ENCODE measurements at places on chromosomes 7 and 10. TPM values are rescaled to one million over a fixed set of nuclear protein-coding genes. Genes with fewer than 3 reads are reported as not detected.

DNA sequence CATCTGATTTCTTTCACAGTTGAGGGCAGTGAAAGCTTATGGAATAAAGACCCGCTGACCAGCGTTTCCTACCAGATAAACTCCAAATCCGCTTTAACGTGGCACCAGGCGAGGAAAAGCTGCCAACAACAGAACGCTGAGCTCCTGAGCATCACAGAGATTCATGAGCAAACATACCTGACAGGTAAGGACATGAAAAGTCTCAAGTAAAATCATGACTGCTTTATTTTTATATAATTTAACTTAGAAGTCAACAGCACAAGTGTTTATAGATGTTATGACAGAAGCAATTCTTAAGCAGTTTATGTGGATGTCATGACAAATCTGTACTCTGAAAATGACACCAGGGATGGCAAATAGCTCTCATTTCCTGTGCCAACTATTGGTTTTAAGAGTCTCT lies 24.5 kb downstream of the MRC1 start:
- no peak for DNase-seq

GRCh38 chr7:26556061-26556881 lies 264.6 kb downstream of the SNX10 start:
- DNase-seq, result no peak

DNA sequence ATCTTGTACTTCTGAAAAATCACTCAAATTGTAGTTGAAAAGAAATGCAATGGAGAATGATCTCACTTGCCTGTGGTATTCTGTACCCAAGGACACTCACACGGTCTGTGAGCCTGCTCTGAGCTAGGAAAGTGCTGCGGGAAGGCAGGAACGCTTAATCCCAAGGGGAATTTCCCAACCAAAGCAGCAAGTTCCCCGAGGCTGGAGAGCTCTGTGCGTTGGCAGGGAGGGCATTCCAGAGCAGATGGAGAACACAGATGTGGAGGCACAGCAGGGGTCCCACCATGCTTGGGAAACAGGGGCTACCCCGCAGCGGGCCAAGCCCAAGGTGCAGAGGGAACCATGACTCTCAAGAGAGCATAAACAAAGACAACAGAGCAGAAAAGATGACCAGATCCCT lies 13.6 kb downstream of the SVIL start:
- no peak for DNase-seq

GRCh38 chr7:114085592-114086501 lies 167.0 kb upstream of the PPP1R3A start:
- peak; percentile 82 for DNase-seq

DNA sequence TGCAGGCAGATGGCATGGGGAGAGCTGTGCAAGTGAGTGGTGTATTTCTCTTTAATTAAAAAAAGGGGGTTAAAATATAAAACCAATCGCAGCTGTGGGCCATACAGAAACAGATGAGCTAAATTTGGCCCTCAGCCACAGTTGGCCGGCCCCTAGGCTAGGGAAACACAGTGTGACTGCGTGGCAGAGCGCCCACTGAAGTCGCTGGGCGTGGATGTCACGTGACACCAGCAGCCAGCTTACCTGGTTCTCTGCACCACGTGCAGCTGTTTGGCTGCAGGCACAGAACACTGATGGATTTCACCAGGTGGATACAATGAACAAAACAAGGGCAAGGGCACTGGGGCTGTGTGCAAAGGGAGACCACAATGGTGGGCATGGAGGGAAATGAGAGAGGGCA lies 119.3 kb upstream of the ZNF746 start:
- DNase-seq, result no peak

DNA sequence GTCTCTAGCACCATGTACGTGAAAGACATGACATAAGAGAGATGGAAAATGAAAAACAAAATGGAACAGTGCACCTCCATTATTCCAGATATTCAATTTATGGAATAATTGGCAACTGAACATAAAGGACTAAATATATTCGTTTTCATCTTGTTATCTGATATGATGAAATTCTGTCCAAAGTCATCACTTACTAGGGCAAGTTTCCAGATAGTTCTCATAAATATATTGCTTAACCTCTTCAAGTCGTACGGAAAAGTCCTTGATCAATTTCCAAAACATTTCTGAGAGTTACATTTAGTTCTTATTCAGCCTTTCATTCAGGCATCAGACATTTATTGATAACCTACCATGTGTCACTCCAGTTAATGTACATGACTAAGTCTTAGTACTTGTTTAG lies 185.2 kb downstream of the HGF start:
- DNase-seq, result no peak

- no peak for DNase-seq
These were observed 287.6 kb upstream of the HGF start for GRCh38 chr7:82057476-82057875.

The GIMAP6 gene
- total RNA-seq, result not detected

GRCh38 chr7:130486114-130486953 lies 5.6 kb upstream of the MEST start:
- DNase-seq, result peak; percentile 83

- DNase-seq, result no peak
These were observed 43.4 kb upstream of the ADO start for GRCh38 chr10:62761115-62761514.

The PRR15 gene
- 64.9 TPM for total RNA-seq

The NKX2-3 gene
- not detected for total RNA-seq

The SEMA3E gene
- total RNA-seq, result 2.1 TPM

The IDI2 gene
- not detected for total RNA-seq

The ANXA8 gene
- 172 TPM for total RNA-seq

DNA sequence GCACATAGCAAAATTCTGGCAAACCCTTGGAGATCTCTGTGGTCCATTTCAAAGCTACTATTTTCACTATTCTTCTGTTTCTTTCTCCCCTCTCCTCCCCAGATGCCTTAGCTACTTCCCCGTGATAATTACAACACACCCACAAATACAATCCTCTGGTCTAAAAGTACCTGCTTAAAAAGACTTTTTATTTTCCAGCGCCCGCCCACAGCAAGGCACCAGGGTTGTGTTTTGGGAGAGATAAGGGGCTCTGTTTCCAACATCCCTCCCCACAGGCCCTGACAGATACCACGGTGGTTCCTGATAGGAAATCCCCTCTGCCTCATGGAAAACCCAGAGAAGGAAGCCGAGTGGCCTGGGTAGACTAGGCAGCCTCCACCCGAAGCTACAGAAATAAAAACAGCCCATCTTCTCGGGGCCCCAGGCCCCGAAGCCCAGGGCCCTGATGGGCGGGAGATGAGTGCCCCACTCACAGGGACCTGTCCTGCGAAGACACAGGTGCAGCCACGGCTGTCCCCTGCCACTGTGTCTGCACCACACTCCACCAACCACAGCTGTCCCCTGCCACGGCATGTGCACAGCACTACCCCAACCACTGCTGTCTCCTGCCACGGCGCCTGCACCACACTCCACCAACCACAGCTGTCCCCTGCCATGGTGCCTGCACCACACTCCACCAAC lies 19.7 kb downstream of the CALML5 start:
- no peak for DNase-seq

The AKR1C3 gene
- 1,870 TPM for total RNA-seq

DNA sequence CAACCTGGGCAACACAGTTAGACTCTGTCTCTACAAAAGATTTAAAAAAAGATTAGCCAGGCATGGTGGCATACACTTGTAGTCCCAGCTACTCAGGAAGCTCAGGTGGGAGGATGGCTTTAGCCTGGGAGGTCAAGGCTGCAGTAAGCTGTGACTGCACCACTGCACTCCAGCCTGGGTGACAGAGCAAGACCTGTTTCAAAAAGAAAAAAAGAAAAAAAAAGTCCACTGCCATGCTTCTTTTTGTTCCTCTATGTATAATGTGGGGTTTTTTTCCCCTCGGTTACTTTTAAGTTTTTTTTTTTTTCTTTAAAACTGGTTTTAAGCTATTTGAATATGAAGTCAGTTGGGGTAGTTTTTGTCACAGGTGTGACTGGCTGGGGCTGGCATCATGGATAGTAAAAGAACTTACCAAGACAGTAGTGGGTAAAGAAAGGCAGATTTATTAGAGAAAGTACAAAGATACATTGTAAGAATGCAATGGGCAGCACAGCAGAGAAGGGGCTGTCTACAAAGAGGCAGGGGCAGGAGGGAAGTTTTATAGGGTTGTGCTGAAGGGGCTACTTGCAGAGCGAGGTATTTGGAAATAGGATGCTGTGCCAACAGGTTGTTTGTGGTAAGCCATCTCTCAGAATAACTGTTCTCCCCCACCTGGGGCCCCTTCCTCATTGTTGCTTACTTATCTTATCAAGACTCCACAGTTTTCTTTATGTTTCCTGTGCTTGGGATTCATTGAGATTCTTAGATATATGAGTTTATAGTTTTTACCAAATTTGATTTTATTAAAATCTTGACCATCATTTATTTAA lies 177.3 kb downstream of the PHTF2 start:
- DNase-seq, result no peak

GRCh38 chr10:621981-622740 lies 67.3 kb downstream of the DIP2C start:
- DNase-seq, result no peak

The UNCX gene
- total RNA-seq, result not detected

The PHYHIPL gene
- not detected for total RNA-seq
